ENCODE measurements at places on chromosomes 7 and 10. TPM values are rescaled to one million over a fixed set of nuclear protein-coding genes. Genes with fewer than 3 reads are reported as not detected.

- no peak for DNase-seq
Measured at GRCh38 chr10:75441196-75441595, 9.8 kb downstream of the LRMDA start.

DNA sequence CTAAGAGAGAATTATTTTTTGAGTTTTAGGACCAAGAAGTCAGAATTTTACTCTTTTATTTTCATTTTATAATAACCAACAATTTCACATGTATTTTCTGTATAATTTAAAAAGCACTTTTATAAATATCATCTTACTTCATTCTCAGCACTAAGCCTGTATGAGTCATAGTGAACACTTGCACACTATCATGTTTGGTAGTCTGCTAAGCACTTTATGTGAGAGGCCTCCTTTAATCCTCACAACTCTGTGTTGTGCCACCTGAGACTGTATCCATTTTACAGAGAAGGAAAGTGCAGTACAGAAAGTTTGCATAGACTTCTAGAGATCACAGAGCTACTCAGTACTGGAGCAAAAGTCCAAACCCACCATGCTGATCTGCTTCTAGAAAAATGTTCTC lies 939.6 kb downstream of the NRG3 start:
- DNase-seq = no peak

GRCh38 chr7:50349963-50350944 lies 45.7 kb downstream of the IKZF1 start:
- no peak for DNase-seq

DNA sequence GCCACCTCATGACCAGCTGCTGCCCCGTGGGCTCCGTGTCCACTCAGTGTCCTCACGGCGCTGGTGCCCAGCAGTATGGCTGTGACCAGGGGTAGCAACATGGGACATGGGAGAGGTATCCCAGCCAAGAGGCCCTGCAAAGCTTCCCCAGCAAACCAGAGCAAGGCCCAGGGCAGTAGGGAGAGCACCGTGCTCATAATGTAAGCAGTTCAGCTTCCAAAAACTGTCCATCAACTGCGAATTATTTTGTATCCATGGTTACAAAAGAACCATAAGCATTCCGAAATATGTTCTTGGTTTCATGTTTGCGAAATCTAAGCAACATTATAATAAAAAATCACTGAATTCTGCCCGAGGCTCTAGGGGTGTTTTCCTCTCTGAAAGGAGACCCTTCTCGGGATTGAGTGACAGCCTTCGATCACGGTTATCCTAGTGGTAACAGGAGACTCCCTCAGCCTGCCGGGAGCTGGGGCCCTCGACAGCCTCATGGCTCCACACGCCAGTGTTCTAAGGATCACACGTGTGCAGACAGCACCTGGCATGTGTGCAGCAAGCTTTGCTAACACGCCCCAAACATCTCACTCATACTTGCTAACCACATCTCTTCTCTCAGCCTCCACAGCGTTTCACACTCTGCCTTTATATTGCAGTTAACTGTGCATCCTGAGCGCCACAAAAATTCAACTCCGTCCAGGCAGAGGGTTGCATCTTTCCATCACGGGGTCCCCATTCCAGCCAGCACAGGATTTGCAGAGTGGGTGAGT lies 117.6 kb downstream of the DIP2C start:
- DNase-seq = no peak

DNA sequence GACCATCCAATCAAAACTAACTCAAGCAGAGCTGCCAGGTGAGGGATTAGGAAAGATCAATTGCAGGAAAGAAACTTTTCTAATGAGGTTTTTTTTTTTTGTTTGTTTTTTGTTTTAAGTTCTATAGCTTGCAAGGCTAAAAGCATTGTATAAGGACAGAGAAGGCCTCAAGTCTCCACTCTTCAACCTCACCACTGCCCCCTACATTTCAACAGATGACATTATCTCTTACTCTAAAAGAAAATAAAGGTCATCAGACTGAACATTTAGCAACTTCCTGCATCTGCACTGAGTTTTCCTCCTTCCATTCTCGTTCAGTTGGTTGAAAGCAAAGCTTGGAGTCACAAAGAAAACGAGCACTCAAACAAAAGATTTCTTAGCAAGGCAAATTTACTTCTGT lies 45.2 kb upstream of the EXOC4 start:
- DNase-seq = no peak

- DNase-seq = no peak
Measured at GRCh38 chr10:24701447-24701846, 22.2 kb downstream of the ARHGAP21 start.

- no peak for DNase-seq
Measured at GRCh38 chr10:98316170-98316569, 48.2 kb upstream of the LOXL4 start.

GRCh38 chr7:143455491-143455890 lies 12.2 kb downstream of the TAS2R60 start:
- no peak for DNase-seq

GRCh38 chr7:144848078-144848477 lies 12.2 kb upstream of the TPK1 start:
- DNase-seq = no peak

GRCh38 chr10:102644066-102644645 lies at the start of gene TRIM8:
Gene TRIM8, plus strand, starts transcription at chr10:102644479. Its CDS starts 139 bp downstream, at chr10:102644618.
- DNase-seq = no peak

DNA sequence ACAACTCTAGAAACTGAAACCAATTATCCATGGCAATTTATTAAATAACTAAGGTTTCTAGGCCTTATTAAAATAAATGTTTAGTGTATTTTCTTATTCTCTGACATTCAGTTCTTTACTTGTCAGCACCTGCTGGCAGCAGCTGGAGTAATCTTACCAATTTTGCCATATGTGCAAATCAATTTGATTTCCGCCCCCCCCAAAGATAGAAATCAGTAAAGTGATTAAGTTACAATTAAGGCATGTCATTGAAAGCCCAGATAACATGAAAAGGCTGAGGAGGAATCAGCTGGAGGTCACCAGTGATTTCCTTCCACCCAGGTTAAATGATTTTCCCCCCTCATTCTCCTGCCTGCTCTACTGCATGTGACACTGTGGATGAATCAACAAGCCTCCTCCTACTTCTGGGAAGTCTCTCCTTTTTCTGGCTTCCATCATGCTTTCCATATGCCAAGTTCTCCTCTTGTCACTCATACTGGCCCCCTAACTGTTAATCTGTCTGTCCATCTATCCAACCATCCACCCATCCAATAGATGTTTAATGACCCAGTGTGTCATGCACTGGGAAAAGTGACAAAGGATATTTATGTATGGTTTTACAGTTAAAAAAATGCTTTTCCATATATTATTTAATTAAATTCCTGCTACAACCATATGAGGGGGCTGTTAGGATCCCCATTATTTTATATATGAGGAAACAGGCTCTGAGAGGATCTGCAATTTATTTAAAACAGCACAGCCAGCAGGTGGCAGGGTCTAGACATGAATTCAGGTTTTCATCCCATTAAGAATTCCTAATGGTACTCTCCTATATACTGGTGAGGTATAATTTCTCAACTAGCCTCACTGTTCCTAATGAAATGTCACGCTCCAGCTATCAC lies 116.5 kb downstream of the ATXN7L1 start:
- DNase-seq = no peak

The TFR2 gene
- polyA plus RNA-seq = 0.95 TPM

The ZNF37A gene
- polyA plus RNA-seq = 17.2 TPM

The LIPN gene
- not detected for polyA plus RNA-seq

The CALY gene
- polyA plus RNA-seq = not detected

The HOXA7 gene
- 24.3 TPM for polyA plus RNA-seq

The MBL2 gene
- polyA plus RNA-seq = not detected

The CRPPA gene
- polyA plus RNA-seq = 4.5 TPM
